ENCODE measurements at places on chromosomes 13 and 19.

DNA sequence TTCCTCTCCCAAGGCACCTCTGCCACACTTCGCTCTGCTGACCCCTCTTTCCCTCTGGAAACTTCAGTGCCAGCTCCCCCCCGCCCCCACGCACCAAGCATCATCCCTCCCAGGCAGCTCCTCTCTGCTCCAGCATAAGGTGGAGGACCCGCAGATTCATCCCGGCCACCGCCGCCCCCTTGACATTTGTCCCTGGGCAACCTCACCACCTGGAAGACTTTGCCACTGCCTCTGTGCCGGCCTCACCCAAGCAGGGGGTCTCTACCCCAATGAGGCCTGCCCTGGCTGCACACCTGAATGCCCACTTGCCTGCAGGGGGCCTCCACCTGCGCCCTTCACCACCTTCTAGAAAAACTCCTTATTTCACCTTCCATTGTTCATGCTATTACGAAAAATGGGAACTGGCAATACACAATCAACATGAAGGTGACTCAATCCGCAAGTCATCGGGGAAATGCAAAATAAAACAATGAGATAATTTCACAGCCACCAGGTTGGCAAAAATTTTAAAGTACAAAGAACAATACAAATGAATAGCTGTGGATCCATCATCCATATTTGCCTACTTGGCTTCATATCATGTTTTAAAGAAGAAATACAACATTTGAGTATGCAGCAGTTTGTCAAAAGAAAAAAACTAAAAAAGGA lies 21.9 kb downstream of the CCNE1 start:
- no peak for DNase-seq

- no peak for DNase-seq
These were observed 375.0 kb downstream of the ENOX1 start for GRCh38 chr13:43411741-43412140.

- peak; percentile 25 for DNase-seq
These were observed 58.7 kb downstream of the DPY19L3 start for GRCh38 chr19:32464279-32464678.

- DNase-seq: no peak
These were observed at the start of gene LIPE for GRCh38 chr19:42427313-42427712. TSS of gene LIPE (minus strand) at chr19:42427388. CDS start at chr19:42427149, 239 bp downstream.
